ENCODE measurements at places on chromosomes 7 and 10.

GRCh38 chr10:33506838-33507661 is 172.6 kb upstream of the NRP1 start:
- DNase-seq = no peak

GRCh38 chr10:28722065-28722803 is 44.9 kb downstream of the BAMBI start:
- DNase-seq = no peak

- no peak for DNase-seq
Measured at GRCh38 chr10:6146013-6146785, 56.5 kb upstream of the PFKFB3 start.

DNA sequence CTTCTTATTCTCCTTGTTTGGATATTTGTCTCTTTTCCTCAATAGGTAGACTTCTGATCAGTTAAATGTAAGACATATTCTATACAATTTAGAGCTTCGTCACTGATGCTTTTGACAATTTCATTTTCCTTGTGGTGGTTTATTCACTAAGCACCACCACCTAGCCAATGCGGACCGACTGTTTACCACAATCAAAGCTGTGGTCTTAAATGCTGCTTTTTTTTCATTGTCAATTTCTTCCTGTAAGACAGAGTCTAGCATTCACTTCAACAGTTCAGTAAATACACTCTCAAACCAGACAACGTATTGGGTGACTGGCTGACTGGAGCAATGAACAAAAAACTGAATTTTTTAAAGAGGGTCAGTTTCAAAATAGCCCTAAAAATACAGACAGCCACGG is 239.0 kb downstream of the DNAJB6 start:
- no peak for DNase-seq

DNA sequence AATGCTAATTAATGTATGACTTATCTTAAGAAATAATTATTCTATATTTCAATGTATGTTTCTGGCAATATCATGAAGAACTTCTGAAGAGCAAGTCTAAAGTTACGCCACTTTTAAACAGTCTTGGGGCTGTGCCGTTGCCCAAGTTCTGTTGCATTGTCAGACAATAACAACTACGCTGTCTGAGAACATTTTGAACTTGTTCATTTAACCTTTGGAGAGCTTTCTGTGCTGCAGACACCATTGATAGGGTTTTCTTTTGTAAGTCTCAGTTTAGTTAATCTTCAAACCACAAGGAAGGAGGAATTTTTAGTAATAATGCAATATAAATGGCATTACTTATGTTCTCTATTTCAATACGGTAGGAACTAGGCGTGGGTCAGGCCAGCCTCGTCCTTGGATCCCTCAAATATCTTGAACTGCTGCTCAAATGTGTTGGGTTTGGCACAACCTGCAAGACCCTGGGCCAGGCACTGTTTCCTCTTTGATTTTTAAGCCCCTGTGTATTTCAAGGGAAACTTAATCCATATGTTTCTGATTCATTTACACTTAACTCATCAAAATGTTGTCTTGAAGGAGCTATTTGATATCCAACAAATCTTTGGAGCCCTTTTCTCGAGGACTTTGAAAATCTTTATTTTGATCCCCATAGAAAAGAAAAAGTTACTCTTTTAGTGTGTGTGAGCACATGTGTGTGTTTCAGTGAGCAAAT is 215.5 kb downstream of the INHBA start:
- no peak for DNase-seq

- DNase-seq = no peak
Measured at GRCh38 chr7:95758187-95758586, 14.2 kb upstream of the DYNC1I1 start.

GRCh38 chr10:73843261-73843660 is 31.1 kb downstream of the CAMK2G start:
- DNase-seq = no peak

DNA sequence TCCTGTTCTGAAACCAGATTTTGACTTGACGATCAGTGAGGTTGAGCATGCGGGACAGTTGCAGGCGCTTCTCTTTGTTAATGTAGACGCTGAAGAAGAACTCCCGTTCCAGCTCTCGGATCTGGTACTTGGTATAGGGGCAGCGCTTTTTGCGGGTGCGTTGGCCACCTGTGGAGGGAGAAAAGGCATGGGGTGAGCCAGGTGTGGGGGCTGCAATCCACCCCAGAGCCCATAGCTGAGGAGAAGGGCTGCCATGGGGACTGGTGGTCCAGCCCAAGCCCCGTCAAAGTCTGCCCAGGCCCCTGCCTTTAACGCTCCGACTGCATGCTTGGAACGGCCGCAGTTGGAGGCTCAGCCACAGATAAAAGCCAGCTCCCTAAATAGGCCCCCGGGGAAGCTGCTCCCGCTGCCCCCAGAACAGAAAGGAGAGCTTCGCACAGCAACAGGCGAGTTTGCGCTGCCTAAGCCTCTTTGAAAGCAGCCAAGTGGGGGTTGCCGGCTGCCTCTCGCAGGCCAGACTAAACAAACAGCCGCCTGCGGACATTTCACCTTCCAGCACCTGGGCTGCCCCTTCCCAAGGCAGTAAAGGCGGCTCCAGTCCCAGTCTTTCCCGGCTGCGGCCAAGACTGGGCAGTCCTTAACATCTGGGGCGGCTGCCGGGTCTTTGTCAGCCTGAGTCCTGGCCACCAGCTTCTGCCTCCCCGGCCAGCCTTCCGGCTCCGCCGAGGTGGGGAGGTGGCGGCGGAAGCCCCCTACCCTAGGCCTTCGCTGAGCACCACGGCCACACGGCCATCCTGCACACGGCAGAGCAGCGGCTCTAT is 2.0 kb downstream of the HOXA11 start:
- no peak for DNase-seq

DNA sequence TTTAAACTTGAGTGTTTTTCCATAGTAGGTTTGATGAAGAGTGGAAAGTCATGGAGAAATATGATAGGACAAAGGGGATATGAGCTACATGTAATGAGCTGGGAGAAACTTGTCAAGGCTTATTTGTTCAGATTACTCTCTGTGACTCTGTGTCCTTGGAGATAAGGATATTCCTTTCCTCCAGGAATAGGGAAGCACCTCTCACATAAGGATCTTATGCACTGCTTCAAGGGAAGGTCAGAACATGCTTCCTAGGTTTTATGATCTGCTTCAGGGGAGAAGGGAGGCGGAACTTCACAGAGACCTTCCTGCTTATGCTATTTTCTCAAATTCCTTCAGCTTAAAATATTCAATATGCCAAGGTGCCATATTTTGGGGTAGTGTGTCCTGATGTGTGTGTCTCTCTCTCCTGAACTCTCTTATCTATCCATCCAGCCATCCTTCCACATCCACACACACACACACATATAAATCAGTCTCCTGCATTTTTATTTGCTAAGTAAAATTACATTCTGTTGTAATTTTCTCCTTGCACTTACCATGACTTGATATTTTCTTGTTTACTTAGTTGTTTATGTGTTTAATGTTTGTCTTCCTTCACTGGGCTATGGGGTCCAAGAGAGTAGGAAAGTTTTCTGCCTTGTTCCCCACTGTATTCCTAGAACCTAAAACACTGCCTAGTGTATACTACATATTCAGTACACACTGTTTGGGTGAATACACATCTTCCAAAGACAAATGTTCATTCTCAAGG is 26.4 kb downstream of the ARL4A start:
- no peak for DNase-seq

All from activated CD4-positive, alpha-beta T cell treated with anti-CD3 and anti-CD28 coated beads, Interleukin-2, amount 50 U/mL, for 1 hour (primary cell).